IMR-90 (cell line): ENCODE measurements at places on chromosomes 4 and X. TPM values are rescaled to one million over a fixed set of nuclear protein-coding genes. Genes with fewer than 3 reads are reported as not detected.

DNA sequence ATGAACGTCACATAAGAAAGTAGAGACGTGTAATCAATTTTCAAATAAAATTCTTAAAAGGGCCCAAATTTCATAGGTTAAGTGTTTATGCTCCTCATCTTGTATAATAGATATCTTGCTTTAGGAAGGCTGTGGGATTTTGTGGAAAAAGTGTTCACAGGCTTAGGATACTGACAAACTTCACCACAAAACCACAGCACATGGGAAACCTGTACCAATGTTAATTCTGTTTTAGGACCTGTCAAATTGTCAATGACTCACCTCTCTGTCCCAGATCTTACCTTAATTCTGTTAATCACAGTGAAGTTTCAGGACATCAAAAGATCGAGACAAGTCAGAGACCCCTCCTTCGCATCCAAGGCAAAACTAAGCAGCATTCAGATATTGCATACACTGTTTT is 24.2 kb downstream of the FGFBP1 start:
- H3K4me1 ChIP-seq, result peaks cover 7% of the 10 kb centered on the region
- peak; percentile 54 for DNase-seq
- H3K36me3 ChIP-seq, result no peaks in the 10 kb centered on the region
- H3K27me3 ChIP-seq, result no peaks in the 10 kb centered on the region
- H3K4me3 ChIP-seq, result no peak overlapping the region

- no peak for DNase-seq
- H3K4me1 ChIP-seq, result peaks cover 2% of the 10 kb centered on the region; the same call in 1 of the 2 replicates
- H3K36me3 ChIP-seq, result no peaks in the 10 kb centered on the region
- H3K27ac ChIP-seq, result no peak overlapping the region
These were observed 2.9 kb downstream of the KIF4A start for GRCh38 chrX:70292788-70293187.

- H3K4me3 ChIP-seq, result no peak overlapping the region
- DNase-seq, result no peak
- no peak overlapping the region for H3K27ac ChIP-seq
- H3K36me3 ChIP-seq, result no peaks in the 10 kb centered on the region
- H3K27me3 ChIP-seq, result no peaks in the 10 kb centered on the region
These were observed 942.8 kb downstream of the PCDH7 start for GRCh38 chr4:31662951-31663350.

DNA sequence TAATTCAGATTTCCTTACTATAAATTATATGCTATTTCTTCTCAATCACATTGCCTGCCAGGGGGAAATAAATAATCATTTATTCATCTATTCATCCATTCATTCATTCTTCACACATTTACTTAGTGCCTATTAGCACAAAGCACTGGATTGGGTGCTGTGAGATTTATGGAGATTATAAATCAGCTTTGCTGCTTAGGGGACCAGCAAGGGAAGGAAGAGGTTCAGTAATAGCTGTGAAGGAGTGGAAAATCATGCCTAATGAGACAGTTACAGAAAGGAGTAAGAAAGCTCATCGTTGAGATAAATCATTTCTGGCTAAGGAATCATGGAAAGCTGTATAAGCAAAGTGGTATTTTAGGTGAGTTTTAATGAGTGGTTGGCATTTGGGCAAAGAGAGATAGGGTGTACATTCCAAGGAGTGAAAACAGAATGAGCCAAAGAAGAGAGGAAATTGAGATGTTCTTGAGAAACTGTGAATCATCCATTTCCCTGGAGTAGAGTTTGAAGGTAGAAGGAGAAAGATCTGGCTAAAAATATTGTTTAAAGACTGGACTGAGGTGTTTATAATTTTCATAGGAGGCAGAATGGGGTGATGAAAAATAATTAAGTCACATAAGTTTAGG is 9.6 kb downstream of the ARSJ start:
- H3K4me1 ChIP-seq, result peaks cover 16% of the 10 kb centered on the region
- no peak for DNase-seq
- no peaks in the 10 kb centered on the region for H3K27me3 ChIP-seq
- peaks cover 23% of the 10 kb centered on the region for H3K36me3 ChIP-seq
- no peak overlapping the region for H3K27ac ChIP-seq

DNA sequence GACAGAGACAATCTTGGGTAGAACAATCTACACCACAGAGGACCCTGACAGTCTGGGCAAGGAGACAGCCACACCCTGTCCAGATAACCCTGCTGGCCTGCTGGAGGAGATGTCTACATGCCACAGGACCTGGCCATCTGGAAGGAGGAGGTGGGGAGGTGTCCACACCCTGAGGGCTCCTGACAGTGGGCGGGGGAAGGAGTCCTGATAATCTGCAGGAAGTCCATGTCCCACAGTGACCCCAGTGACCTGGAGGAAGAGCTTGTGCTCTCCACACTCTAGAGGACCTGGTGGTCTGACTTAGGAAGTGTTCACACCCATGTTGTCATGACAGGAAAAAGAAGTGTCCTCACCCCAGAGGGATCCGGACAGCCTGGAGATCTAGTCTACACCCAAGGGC is 5.5 kb downstream of the SUV39H1 start:
- DNase-seq, result no peak

GRCh38 chr4:10118048-10119004 is 1.7 kb upstream of the WDR1 start:
- H3K27me3 ChIP-seq, result no peaks in the 10 kb centered on the region
- DNase-seq, result no peak
- no peak overlapping the region for H3K4me3 ChIP-seq
- no peak overlapping the region for H3K27ac ChIP-seq

GRCh38 chr4:15341733-15342300 is 86.0 kb upstream of the C1QTNF7 start:
- peaks cover 7% of the 10 kb centered on the region for H3K27me3 ChIP-seq
- H3K4me1 ChIP-seq, result peaks cover 14% of the 10 kb centered on the region
- H3K27ac ChIP-seq, result no peak overlapping the region
- H3K36me3 ChIP-seq, result no peaks in the 10 kb centered on the region

DNA sequence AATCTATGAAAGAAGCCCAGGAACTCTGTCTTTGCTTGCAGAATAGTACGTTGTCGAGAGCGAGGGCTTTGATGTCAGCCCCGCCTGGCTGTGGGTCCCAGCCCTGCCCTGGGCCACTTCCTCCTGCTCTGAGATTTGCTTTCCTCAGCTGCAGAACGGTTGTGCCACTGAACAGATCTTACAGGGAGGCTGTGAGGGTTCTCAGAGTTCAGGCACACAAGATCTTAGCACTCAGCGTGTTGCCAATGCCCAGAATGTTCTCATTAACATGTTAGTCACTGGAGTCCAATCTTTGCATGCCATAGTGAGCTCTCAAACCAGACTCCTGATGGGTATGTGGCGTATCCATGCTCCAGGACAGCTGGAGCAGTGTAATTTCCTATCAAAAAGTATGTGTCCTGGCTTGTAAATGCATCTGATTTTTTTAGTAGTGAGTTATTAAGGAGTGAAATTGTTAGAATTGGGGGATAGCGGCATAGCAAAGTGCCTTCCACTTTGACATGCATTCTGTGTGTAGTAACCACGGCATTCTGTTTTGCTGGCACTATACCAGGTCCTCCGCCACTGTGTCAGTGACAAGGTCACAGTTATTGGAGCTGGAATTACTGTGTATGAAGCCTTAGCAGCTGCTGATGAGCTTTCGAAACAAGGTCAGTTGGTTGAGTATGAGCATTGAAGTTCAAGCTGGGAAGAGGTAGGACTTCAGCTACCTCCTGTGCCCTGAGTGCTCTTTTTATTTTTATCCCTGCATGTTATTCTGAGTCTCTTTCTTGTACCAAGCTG is 31.6 kb downstream of the TKTL1 start:
- H3K27me3 ChIP-seq, result peaks cover 55% of the 10 kb centered on the region
- H3K27ac ChIP-seq, result no peak overlapping the region
- no peak overlapping the region for H3K4me3 ChIP-seq
- no peaks in the 10 kb centered on the region for H3K36me3 ChIP-seq
- no peak for DNase-seq
- H3K4me1 ChIP-seq, result peaks cover 4% of the 10 kb centered on the region; the same call in 1 of the 2 replicates

- DNase-seq, result no peak
- H3K4me1 ChIP-seq, result no peaks in the 10 kb centered on the region
- H3K27me3 ChIP-seq, result peaks cover 10% of the 10 kb centered on the region
These were observed 34.9 kb upstream of the CRMP1 start for GRCh38 chr4:5927747-5928146.

- no peak overlapping the region for H3K27ac ChIP-seq
- H3K36me3 ChIP-seq, result no peaks in the 10 kb centered on the region
- H3K4me1 ChIP-seq, result peaks cover 6% of the 10 kb centered on the region; the same call in 1 of the 2 replicates
- no peak for DNase-seq
These were observed 31.6 kb upstream of the HUWE1 start for GRCh38 chrX:53718073-53718472.

DNA sequence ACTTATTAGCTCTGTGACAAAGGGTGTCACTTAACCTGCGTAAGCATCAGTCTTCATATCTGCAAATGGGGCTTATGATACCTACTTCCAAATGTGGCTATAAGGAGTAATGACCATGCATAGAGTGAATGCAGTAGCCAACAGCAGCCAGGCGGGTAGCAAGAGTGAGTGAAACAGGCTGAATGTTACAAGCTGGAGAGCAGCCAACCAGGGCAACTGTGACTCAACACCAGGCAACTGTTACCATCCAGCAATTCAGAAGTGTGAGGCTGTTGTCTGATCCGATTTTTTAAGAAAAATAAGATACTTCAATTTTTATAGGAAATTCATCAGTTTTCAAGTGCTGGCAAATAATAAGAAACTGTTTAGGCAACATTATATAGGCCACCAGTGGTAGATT is 270.2 kb upstream of the TAPT1 start:
- peak; percentile 67 for DNase-seq
- no peaks in the 10 kb centered on the region for H3K4me1 ChIP-seq
- no peaks in the 10 kb centered on the region for H3K27me3 ChIP-seq
- no peak overlapping the region for H3K4me3 ChIP-seq

GRCh38 chr4:126850286-126850685 is 782.5 kb upstream of the INTU start:
- H3K27me3 ChIP-seq, result no peaks in the 10 kb centered on the region
- H3K27ac ChIP-seq, result peak overlapping the region; percentile 31; the same call in 1 of the 2 replicates
- peak; percentile 99 for DNase-seq
- 0 out of 2 replicates have a peak, but pooled peaks cover 2% of the 10 kb centered on the region for H3K4me1 ChIP-seq
- H3K4me3 ChIP-seq, result no peak overlapping the region
- no peaks in the 10 kb centered on the region for H3K36me3 ChIP-seq

GRCh38 chrX:11321986-11322385 is 28.8 kb downstream of the AMELX start:
- H3K4me3 ChIP-seq, result no peak overlapping the region
- DNase-seq, result no peak
- no peaks in the 10 kb centered on the region for H3K4me1 ChIP-seq
- no peak overlapping the region for H3K27ac ChIP-seq

DNA sequence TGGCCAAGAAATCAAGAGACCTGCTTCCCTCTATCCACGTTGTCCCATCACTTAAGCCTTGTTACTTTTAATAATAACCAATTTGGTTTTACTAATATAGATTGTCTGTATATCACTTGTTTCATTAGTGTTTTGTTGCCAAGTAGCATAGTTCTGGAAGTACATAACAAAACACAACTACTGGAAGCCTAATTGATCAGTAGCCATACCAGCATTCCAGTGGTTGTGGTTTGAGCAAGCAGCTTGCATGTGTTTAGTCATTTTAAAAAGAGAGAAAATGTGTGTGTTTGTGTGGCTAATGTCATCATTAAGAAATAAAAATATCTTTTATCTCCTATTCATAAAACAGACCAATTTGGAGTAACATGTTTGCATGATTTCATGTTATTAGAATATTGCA is 70.8 kb downstream of the PTPN13 start:
- no peak overlapping the region for H3K27ac ChIP-seq
- no peaks in the 10 kb centered on the region for H3K27me3 ChIP-seq
- H3K4me1 ChIP-seq, result no peaks in the 10 kb centered on the region
- DNase-seq, result peak; percentile 77

Gene GLUD2
- 1.4 and 1.6 TPM in 2 replicates for total RNA-seq

Gene IDH3G
- total RNA-seq, result 75.8 and 79.4 TPM in 2 replicates

Gene IGFBP7
- total RNA-seq, result 33.2 and 34.2 TPM in 2 replicates

Gene ABLIM2
- under 0.01 TPM in 2 replicates for total RNA-seq
